ENCODE measurements at places on chromosomes 16 and 17.

- DNase-seq: no peak
Observed at GRCh38 chr16:4623593-4623992, 1.0 kb upstream of the MGRN1 start.

DNA sequence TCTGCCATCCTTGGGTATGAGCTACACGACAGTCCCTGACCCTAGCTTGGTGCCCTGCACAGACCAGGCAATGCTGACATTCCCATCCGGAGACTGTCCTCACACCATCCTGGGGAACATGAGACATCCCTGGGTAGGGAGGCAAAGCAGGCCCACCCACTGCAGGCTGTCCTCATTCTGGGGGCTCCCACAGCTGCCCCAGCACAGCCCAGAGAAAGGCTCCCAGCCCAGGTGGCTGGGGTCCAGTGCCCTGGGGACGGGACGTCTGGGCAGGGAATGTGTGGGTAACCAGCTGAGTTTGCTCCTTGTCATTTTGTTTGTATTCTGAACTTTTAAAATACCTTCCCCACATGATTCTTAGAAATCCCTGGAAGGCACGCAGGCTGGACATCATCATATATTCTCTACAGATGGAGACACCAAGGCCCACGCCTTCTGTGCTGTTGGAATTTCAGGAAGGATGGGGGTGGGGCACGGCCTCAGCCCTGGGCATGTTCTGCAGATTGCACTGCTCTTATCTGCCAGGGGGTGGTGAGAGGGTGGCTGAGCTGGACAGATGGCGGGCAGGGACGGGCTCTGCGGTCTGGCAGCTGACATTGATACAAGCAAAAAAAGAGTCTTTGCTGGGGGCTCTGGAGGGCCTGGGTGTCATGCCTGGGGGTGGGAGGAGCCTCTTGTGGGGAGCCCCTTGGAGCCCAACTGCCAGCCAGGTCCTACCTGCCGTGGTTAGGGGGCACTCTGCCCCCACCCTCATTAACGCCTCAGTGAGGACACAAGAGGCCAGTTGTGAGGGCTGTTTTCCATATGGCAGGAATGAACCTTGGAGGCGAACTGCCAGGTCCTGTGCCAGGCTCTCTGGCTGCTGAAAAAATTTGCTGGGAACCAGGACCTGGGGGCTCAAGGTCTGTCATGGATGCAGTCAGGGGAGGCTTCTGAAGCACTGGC is 28.4 kb downstream of the LRRC75A start:
- DNase-seq: no peak

DNA sequence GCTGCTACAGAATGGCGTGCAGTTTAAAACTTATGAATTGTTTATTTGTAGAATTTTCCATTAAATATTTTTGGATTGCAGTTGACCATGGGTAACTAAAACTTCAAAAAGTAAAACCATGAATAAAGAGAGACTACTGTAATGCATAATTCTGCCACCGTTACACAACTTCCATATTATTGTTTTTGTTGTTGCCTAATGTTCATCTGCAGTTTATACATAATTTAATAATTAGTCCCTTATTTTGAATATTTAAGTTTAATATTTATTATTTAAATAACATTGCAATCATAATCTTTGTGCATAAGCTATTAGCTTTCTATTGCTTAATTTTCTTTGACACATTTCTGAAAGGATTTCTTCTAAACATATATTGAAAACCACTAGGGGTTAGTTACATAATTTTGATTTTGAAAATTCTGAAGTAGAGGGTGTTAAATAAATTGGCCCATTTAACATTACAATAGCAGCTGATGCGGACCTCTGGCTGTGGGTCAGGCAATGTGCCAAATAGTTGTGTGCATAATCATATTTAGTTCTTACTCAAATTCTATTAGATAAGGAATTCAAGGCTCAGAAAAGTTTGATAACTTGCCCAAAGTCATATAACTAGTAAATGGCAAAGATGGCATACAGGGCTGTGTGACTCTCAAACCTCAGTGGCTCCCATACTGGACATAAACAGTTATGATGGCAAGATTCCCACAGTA is 31.1 kb downstream of the PPM1E start:
- no peak for DNase-seq

DNA sequence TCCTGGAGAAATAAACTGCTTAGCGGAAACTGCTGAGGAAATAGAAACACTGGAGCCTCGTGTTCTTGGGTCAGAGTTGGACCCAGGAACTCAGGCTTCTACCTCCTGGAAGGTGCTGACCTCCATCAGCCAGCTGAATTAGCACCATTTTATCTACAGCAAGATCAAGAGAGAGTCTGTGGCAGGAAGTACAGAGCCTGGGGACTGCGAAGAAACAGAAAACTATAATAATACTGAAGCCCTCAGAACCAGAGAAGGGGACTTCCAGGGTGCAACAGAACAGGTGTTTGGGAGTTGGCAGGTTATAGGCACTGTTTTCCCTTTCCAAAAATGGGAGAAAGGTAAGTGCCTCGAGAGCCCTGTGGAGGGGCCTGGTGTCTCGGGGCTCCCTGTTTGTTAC is 379.7 kb downstream of the CA10 start:
- DNase-seq: no peak

DNA sequence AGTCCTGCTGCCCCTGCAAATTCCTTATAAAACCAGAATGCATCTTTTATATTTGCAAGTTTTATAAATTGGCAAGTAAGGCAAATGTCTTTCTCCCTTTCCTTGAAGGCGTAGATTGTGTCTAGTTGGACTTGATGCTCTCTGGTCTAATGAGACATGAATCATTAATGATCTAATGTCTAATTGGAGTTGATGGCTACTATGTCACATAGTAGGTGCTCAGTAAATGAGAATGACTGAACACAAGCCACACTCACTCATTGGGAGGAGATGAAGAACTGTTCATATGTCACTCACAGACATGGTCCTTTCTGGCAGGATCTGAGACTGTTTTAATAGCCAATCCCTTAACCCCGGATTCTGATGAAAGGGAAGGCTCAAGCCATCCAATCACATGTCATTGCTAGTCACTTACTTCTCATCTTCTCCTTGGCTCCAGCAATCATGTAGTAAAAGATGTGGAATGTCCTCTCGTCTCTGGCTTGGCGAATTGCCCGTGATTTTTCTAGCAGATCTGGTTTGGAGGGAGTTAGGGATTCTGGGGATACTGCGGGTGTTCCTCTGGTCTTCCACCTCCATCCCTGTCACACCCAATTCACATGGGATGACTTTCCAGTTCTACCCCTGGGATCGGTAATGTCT is 81.0 kb downstream of the MYH11 start:
- no peak for DNase-seq

- no peak for DNase-seq
Observed at GRCh38 chr16:918741-919657, 51.8 kb downstream of the LMF1 start.

- peak; percentile 18 for DNase-seq
Observed at GRCh38 chr17:75642784-75643642, 9.8 kb downstream of the SMIM5 start.

GRCh38 chr16:75252946-75253911 is 1.8 kb upstream of the BCAR1 start:
- DNase-seq: no peak

- no peak for DNase-seq
Observed at GRCh38 chr16:85640585-85640984, 27.5 kb downstream of the GSE1 start.

GRCh38 chr16:57577691-57578224 is 35.3 kb downstream of the ADGRG5 start:
- DNase-seq: no peak
